Adrenal gland (tissue), 19 donors: ENCODE measurements at places on chromosomes 13 and 19.

- no peak for DNase-seq
These were observed 2.0 kb upstream of the MAB21L1 start for GRCh38 chr13:35478271-35479037.

DNA sequence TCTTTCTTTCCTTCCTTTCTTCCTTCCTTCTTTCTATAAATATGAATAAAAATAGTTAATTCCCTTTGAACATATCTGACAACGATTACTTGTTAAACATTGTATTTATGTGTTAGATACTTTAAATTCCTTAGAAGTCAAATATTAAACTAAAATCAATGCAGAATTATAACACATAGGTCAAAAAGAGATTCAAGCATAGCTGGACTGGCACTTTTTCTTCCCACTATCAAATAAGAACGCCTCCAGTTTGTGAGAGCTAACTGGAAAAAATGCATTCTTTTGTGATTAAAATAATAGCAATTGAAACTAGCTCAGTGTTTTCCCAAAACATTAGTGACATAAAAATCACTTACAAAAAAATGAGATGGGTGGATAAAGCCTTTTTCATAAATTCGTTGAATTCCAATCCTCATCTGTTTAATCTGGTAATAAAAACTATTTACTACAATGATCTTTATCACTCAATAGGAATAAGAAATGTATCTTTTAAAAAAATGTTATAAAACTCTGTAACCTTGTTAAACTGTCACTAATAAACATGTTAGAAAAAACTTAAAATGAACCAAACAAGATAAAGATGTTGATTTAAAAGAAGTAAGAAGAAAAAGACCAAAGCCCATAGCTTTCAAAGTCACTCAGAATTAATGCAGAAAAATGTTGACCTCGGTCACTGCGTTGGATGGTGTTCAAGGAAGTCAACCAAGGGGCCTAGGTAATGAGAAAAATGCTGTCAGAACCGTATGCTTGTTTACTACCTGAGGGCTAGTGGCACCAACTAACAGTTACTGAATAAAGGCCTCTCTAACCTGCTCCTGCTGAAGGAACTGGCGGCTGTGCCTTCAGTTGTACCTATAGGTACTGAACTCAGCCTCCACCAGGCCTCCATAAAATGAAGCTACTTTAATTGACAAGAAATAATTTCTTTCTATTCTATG lies 1039.5 kb upstream of the SLC10A2 start:
- DNase-seq = no peak

DNA sequence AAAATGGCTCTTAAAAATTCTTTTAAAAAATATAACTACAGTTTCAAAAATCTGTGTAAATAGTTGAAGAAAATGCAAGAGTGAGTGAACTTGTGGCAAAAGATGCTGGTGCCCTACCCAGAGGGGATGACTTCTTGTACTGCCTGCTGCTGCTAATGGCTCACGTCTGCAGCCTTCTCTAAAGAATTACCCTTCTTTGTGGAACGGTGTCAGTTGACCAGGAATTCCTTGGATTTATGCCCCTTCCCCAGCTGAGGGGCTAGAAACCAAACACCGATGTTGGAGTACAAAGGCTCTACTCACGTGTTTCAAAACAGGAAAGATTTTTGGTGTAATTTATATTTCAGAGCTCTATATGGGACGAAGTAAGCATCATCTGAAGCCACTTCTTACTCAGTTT lies 1582.8 kb downstream of the OLFM4 start:
- no peak for DNase-seq

DNA sequence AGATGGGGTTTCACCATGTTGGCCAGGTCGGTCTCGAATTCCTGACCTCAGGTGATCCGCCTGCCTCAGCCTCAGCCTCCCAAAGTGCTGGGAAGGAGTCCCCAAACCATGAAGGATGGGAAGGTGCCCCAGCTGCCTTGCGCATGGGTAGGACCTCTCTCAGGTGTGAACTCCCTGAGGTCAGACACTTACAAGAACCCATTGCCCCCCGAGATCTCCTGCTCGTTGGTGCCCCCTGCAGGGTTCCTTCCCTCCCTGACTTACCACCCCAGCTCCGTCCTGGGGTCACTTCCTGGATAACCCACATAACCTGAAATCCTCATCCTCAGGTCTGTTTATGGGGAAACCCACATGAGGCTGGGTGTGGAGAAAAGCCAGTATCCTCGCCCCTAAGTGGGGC lies 41.7 kb downstream of the UNC13A start:
- DNase-seq = no peak

DNA sequence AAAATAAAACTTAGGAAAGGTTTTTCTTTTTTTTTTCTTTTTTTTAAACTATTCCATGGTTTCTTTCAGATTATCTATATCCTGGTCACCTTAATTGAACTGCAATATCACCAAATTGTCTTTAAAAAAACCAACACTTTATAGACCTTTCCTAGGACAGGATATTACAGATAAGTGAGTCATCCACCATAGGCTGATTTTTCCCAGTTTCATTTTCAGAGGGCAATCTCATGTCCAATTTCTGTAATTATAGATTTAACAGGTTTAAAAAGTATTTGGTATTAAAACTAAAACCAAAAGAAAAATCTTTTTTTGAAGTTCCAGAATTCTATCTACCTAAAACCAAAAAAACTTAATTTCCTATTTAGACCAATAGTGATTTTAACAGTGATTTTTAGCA lies 13.2 kb downstream of the SPART start:
- DNase-seq = no peak

- DNase-seq = no peak
These were observed 259.5 kb downstream of the NHLRC3 start for GRCh38 chr13:39297664-39298171.

DNA sequence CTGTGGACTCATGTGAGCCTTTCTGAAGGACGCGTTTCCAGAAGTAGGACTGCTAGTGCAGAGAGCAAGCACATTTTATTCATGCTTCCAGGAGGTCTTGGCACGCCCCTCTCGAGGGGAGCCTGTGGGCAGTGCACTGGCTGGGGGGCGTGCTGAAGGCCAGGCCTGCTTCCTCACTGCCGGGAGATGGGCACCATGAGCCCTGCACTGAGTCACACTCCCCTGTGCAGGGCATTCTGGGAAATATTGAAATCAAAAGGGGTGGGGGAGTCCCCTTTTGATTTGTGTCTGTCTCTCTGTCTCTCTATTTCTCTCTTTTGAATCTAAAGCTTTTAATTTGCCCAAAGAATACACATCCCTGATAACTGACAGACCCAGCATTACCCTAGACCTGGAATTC lies 34.0 kb downstream of the DPF1 start:
- peak; percentile 56 for DNase-seq

DNA sequence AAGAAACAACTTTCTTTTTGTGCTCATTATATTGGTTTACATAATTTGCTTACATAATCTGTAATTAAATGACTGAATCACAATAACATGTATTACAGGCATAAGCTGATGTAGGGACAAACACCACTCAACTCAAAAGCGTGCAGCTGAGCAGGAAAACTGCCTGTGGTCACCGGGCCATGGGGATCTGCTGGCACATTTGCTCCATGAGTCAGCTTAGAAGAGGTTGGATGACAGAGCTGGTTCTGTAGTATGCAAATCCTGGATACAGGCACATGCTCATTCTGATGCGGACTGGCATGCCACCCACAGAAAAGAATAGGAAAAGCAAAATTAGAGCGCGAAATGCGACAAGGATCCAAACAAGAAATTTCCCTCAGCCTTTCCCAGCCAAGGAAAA lies 128.6 kb downstream of the USP12 start:
- DNase-seq = peak; percentile 40

DNA sequence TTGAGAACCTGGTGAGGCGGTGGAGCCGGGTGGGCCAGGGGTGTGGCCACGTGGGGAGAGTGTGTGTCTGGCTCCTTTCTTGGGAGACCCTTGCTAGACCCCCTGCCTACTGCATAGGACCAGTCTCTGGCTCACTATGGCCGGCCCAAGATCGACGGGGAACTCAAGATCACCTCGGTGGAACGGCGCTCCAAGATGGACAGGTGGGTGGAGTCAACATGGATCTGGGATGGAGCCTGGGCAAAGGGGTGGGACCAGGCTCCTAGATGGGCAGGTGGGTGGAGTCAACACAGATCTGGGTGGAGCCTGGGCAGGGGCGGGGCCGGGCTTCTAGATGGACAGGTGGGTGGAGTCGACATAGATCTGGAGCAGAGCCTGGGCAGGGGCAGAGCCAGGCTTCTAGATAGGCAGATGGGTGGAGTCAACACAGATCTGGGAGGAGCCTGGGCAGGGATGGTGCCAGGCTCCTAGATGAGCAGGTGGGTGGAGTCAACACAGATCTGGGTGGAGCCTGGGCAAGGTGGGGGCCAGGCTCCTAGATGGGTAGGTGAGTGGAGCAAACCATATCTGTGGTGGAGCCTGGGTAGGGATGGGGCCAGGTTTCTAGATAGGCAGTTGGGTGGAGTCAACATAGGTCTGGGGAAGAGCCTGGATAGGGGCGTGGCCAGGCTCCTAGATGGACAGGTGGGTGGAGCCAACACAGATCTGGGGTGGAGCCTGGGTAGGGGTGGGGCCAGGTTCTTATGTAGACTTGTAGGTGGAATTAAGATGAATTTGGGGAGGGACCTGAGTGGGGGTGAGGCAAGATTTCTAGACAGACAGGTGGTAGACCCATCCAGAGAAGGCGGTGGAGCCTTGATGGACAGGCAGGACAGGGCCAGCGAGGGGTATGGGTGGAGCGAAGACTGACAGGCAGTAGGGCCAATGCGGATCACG lies 56.5 kb downstream of the VAV1 start:
- no peak for DNase-seq

GRCh38 chr13:48403151-48403631 lies 9.7 kb downstream of the LPAR6 start:
- no peak for DNase-seq

DNA sequence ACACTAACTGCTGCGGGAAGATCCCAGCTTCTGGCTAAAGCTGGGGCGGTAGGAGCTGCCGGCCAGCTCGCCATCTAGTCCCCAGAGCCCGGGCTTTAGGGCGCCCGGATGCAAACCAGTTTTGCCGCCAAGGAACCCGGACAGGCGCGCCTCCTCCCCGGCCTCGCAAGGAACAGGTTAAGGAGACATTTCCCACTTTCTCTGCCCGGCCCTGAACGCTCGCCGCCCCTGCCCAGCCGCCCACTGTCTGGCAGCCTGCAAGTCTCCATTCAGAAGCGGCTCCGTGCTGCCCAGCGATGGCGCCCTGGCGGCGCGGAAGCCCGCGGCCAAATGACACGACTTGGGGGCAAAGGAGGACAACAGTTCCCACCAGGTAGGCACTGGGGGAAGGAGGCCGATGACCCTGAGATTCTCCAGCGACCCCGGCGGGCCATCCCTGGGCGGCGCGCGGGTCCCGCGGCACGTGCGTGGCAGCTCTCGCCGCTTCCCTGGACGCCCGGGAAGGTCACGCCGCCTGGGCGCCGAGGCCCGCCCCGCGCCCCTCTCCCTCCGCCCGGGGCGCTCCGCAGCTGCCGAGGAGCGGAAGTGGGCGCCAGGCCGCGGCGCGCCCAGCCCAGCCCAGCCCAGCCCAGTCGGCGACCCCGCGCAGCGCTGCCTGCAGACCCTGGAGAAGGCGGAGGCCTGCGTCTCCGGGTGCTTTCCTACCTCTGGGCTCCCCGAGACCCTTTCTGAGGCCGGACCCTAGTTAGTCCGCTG lies 42.2 kb upstream of the HNRNPA1L2 start:
- no peak for DNase-seq

DNA sequence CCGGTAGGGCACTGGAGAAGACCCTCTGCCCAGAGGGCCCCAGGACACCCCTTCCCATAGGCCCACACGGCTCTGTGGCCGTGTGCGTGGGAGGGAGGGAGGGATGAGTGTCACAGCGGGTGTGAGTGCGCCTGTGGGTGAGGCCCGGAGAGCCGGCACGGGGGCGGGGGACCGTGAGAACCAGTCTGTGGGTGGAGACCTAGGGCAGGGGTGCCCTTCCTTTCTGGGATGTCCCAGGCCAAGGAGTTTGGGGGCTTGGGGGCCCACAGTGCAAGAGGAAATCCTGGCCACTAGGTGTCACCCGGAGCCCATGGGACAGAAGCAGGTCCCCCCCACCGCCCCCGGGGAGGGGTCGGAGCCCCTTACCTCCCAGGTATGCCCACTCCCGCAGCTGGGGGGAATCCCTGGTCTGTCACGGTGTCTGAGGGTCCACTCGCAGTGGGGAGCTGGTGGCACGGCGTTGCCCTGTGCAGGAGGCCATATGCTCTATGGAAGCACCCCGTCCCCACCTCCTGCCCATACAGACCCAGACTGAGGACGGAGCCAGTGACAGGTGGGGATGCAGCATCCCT lies 16.0 kb upstream of the SLC7A10 start:
- no peak for DNase-seq

DNA sequence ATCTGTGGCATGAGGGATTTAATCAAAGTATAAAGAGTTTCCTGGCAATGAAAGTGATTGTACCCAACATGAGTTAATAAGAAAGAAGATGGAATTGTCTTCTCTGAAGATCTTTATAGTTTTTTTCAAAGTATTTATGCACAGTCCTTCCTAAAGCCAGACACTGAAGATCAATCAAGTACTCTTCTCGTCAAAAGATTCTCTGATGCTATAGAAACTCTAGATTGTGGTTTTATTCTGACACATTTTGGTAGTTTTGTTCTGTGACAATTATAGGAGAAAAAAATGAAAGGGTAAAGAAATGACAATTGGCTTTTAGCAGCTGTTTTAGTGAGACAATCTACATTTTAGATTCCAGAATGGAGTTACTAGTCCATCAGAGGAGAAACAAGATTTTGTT lies 10.4 kb upstream of the ENOX1 start:
- DNase-seq = no peak

DNA sequence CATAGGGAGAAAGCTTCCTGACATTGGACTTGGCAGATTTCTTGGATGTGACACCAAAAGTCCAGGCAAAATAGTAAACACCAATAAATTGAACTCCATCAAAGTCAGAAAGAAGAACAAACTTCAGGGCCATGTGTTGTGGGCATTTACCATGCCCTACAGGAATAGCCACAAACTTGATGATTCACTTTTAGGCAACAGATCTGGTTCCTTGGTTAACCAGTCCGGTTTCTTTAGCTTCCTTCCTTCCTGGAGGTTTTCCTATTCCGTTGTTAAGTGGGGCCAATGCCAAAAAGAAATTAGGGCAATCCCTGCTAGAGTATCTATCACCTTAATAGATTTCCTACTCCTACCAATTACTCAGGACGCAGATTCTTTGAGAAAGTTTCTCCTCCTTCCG lies 25.2 kb downstream of the IGFL1 start:
- no peak for DNase-seq

GRCh38 chr19:408902-409515 lies at the start of gene C2CD4C:
Gene C2CD4C, minus strand, starts transcription at chr19:409147. Its CDS starts 786 bp downstream, at chr19:408361.
- DNase-seq = no peak

DNA sequence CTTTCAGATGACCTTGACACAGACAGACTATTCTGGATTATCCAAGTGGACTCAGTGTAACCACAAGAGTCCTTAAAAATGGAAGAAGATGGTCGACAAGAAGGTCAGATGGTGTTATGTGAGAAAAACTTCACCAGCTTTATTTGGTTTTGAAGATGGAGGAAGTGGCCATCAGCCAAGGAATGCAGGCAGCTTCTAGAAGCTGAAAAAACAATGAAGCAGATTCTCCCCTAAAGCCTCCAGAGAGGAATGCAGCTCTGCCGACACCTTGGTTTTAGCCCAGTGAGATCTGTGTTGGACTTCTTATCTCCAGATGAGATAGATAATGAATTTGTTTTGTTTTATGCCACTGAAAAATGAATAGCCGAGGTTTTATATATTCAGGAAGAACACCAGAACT lies 501.5 kb downstream of the DCT start:
- no peak for DNase-seq
